Activated naive CD8-positive, alpha-beta T cell treated with anti-CD3 and anti-CD28 coated beads, Interleukin-2, amount 10 ng/mL, durations not matched to agents 7 days and 5 days (primary cell): ENCODE measurements at places on chromosomes 2 and 18. TPM values are rescaled to one million over a fixed set of nuclear protein-coding genes. Genes with fewer than 3 reads are reported as not detected.

The MYO7B gene
- total RNA-seq, result 4.7 TPM

The METTL4 gene
- total RNA-seq, result 25.8 TPM

The POLE4 gene
- 43.8 TPM for total RNA-seq

The LYPD6 gene
- total RNA-seq, result not detected

The REG3G gene
- total RNA-seq, result not detected

The CRYGC gene
- not detected for total RNA-seq

The TFPI gene
- total RNA-seq, result 0.11 TPM

The IHH gene
- total RNA-seq, result not detected

The GGCX gene
- total RNA-seq, result 26.8 TPM

The RAX gene
- total RNA-seq, result not detected

The DLX1 gene
- total RNA-seq, result not detected

The MREG gene
- total RNA-seq, result 7.0 TPM

The DYNAP gene
- not detected for total RNA-seq

The CYP27A1 gene
- 4.7 TPM for total RNA-seq

The TGFA gene
- 0.86 TPM for total RNA-seq

The GALR1 gene
- not detected for total RNA-seq

The SERPINB11 gene
- not detected for total RNA-seq

The CASP8 gene
- 127 TPM for total RNA-seq

The CAPN10 gene
- total RNA-seq, result 72.3 TPM

The TXNDC2 gene
- total RNA-seq, result not detected

The CD8B gene
- total RNA-seq, result 483 TPM

The ATP8B1 gene
- total RNA-seq, result not detected

The FN1 gene
- 0.53 TPM for total RNA-seq

The FBXO15 gene
- total RNA-seq, result 2.1 TPM

The ALLC gene
- total RNA-seq, result not detected

The GALNT5 gene
- total RNA-seq, result not detected

The DNAH6 gene
- 0.83 TPM for total RNA-seq

The FECH gene
- 23.6 TPM for total RNA-seq

The VIL1 gene
- not detected for total RNA-seq

The REG1B gene
- not detected for total RNA-seq

The KCNK3 gene
- not detected for total RNA-seq

The PKDCC gene
- total RNA-seq, result not detected

The CYTIP gene
- 233 TPM for total RNA-seq

The XDH gene
- total RNA-seq, result not detected

The ACTG2 gene
- total RNA-seq, result 0.22 TPM

The NAT8 gene
- total RNA-seq, result not detected

The SLC40A1 gene
- 4.1 TPM for total RNA-seq

The MAPK4 gene
- not detected for total RNA-seq

The TLX2 gene
- total RNA-seq, result 0.88 TPM

The NEU2 gene
- total RNA-seq, result not detected
